ENCODE measurements at places on chromosomes 12 and 14.

DNA sequence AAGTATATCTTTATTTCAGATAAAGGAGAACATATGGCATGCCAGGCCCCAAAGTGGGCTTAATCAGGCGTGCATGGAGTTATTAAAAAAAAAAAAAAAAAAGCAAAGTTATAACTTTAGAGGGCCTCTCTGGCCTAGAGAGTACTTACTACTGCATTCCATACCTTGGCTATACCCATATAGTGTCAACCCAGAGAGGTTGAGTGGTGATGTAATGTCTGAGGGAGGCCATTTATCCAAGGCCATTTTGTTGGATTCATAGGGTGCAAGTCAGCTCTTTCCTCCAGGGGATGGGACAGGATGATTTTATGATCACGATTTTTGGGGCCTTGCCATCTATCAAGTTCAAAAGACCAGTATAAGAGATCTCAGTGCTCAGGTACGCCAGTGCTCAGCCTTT, 66.4 kb downstream of the DCAF5 start:
- no peak for DNase-seq

DNA sequence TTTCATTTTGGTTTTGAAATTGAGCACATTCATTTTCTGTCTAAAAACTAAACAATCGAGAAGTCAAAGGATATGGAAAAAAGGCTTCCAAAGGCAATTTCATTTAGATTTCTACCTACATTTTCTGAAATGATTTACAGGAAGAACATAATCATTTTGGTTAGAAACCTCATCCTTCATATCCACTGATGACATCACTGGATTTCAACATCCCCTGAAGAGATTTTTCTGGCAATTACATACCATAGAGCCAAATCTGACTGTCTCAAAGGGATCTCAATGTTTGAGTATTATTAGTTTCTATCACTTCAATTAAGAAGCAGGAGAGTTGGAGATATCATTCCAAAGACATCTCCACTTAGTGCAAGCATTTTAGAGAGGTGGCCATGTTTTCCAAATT, 137.8 kb downstream of the TTC7B start:
- DNase-seq, result no peak

DNA sequence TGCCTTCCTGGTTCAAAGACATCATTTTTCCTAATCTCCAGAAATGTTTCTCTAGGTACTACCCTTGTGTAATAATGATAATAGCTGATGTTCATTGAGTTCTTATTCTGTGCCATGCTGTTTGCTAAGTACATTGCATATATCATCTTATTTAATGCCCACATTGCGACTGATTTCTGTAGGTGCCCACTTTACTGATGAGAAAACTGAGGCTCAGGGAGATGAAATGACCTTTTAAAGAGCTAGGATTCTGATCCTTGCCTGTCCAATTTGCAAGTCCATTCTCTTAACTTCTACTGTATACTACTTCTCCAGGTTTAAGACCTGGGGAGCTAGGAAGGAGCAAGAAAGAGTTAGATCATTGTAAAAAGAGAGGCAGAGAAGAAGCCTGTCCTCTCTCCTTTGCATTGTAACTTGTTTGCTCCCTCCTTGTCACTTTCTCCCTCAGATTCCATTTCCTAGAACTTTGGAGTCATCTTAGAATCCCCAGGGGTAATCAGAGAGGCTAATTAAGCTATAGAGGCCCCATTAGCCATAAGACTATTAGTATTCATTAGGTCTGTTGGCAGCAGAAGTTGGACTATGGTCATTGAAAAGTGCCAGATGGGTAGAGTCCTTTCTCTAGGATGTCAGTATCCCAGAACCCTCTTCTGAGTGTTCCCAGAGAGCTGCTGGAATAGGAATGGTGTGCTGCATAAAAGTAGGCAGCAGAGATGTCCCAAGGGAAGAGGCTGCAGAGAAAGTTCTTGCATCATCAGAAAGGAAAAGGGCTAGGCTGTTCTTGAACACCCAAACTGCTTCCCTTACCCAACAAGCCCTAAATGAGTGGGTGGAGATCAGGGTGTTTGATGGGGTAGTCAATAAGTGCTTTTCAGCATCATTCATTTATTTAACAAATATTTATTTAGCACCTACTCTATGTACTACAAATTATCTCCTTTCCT, 3.1 kb downstream of the DGKA start:
- DNase-seq, result no peak

DNA sequence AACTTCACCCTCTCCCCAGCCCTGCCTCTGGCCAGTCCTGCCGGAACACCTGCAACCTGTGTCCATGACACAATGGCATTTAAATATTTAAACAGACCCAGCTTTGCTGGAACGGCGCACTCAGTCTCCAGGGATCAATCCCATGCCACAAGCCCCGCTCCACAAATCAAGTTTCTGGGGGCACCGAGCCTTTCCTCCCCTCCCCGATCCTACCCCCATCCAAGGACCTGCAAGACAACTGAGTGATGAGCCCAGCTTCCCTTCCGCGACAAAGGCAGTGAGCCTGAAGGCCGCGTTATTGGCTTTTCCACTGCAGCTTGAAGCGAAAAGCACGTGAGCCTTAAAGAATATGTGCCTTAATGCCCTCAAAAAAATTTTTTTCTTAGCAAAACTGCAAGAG, 185.7 kb downstream of the DPF3 start:
- DNase-seq, result no peak

DNA sequence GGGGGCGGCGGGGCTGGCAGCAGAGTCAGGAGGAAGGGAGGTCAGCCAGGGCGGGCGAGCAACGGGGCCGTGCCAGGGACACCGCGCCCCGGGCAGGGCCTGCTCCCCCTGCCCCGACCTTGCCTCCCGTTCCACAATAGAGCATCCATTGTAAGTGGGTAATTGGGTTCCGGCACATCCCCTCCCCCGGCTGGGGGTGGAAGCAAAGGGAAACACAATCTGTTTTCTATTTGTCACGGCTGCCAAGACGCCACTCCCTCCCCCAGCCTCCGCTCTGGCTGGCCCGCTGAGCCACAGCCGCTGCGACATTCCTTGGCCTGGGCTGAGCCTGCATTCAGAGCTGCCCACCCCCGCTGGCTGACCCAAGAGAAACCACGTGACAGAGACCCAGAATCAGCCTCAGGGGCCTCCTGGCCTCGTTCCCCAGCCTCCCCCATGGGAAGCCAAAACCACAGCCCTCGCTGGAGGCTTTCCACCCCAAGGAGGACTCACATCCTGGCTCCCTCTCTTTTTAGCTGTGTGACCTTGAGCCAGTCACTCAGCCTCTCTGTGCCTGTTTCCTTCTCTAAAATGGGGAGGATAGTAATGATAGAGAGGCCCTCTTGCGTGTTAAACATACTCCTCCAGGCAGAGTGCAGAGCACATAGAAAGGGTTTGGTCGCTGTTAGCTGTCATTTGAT, 117.6 kb downstream of the SCARB1 start:
- DNase-seq, result no peak

DNA sequence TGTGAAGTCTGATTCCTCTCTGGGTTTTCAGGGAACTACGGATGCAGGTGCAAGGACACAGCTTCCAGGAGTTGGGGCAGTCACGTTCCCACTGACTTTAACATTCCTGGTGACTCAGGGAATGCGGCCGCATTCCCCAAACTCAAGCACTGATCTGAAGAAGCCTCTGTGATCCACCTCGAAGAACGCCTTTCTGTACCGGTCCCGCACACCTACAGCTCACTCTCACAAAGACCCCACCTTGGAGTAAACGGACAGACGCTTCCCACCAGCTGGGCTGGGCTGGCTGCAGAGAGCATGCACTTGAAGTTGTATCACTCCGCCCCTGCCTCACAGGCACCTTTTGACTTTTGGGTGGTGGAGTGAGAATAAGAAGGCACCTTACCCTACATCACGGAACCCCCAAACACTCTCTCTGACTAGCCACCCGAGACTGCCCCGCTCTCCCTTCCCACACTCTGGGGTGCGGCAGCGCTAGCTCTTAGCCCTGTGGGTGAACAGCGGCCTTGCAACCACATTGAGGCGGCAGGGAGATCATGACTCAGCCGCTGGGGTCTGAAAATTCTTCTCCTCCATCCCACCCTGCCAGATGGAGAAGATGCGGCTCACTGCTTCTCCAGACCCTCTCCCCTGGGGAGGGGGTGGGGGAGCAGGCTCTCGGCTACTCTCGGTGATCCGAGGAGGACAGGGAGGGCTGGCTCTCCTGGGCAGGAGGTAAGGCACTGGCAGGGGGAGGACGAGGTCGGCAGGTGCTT, 23.7 kb upstream of the HDAC7 start:
- DNase-seq, result no peak

- DNase-seq, result no peak
These were observed 9.0 kb downstream of the TGM1 start for GRCh38 chr14:24253936-24254335.

- DNase-seq, result no peak
These were observed 7.1 kb upstream of the KRT84 start for GRCh38 chr12:52392465-52393007.

GRCh38 chr12:99920353-99920960, 64.3 kb downstream of the ANKS1B start:
- DNase-seq, result no peak

DNA sequence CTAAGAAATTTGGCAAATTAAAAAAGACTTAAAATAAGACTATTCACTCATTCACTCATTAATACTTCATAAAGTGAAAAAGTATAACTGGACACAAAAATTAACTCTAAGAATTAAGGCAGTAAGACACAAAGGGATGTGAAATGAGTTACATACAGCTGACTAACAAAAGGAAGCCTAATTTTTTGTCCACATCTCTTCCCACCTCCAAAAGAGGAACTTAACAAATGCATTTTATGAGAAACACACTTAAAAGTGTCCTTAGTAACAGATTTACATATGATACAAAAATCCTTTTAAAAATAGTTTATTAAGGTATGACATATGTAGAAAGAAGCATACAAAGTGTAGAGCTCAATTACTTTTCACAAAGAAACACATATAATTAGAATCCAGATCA, 88.9 kb downstream of the NUMB start:
- DNase-seq, result no peak

GRCh38 chr12:67921286-67921685, 68.0 kb upstream of the IFNG-AS1 start:
- DNase-seq, result no peak

DNA sequence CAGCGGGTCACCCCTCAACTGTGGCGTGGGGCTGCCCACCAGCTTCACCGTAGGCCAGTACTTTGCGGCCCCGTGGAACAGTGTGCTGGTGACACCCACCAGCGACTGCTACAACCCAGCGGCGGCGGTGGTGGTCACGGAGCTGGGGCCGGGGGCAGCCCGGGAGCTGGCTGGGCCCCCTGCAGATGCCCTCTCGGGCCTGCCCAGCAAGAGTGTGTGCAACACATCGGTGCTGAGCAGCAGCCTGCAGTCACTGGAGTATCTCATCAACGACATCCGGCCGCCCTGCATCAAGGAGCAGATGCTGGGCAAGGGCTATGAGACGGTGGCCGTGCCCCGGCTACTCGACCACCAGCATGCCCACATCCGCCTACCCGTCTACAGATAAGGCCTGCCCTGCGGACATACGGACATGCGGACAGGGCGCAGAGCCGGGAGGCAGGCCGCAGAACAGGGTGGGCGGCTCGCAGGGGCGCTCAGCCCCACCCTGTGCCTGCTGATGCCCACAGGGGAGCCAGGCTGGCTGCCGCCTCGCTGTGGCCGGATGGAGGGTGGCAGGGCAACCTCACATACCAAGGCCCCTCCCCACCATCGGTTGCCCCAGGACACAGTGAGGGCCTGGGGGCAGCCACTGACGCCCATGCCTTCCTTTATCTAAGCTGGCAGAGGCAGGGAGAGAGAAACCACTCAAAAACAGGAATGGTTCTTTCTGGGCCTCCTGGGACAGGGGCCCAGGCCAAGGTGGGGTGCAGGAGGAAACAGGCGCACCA, 55.5 kb downstream of the FAM222A start:
- no peak for DNase-seq

DNA sequence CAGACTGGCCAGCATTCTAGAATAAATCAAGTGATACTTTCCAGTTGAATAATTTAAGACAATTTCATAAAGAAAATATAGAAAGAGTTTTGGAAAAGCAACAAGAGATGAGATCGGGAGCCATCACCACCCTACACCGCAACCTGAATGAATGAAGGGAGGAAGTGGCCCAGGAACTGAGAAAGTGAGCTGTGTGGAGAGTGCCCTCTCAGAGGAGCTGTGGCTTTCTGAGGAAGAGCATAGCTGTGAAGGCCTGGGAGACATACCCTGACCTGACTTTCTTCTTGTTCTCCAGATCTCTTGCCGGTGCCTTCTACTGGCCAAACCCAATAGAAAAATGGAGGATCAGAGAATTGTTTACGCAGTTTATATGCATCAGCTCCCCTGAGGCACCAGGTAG, 79.3 kb upstream of the TSPAN8 start:
- no peak for DNase-seq

DNA sequence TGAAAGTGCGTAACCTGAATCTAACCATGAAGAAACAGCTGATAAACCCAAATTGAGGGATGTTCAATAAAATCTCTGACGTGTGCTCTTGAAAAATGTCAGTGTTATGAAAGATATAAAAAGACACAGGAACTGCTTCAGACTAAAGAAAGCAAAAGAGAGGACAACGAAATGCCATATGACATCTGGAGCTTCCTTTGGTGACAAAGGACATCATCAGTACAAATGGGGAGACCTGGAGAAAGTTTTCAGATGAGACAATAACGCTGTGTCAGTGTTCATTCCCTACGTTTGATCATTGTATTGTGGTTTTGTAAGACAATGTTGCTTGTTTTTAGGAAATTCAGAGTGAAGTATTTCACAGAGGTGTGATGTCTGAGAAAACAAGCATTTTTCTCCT, 125.9 kb upstream of the MAP1LC3B2 start:
- DNase-seq, result no peak

- peak; percentile 67 for DNase-seq
These were observed 110.9 kb downstream of the KSR2 start for GRCh38 chr12:117857632-117858612.

- no peak for DNase-seq
These were observed 3.0 kb downstream of the ATP6V0A2 start for GRCh38 chr12:123715195-123715594.

DNA sequence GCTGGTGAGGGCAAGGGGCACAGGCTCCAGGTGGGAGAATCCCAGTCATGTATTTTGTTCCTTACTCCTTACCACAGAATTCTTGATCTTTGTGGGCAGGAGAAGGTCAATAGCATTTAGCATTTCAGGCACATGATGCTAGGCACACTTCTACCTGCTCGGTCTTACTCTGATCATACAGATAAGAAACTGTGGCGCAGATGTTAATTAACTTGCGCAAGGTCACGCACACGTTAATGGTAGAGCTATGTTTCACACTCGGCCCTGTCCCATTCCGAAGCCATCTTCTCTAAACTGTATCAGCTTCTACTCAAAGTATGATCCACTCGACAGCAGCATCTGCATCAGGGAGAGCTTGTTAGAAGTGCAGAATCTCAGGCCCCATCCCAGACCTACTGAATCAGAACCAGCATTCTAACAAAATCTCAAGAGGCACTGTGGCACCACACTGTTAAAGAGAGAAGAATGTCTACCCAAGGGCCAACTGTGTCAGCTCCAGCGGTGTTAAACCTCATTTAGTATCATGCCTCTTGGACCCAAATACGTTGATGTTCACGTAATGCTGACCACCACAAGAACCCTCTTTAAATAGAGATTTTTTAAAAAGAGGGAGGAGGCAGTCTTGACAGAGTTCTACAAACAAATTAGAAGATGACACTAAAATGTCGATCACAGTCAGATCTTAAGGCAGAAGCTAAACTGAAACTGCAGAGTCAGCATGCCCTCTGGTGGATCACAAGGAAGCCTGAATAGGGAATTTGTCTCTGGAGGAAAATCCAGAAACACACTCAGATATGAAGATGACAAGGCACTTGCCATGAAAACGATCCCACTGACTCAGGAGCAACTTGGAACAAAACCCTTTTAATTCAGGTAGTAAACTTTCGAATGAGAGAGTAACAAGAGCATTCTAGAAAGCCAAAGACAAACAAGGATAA, 7.3 kb downstream of the STXBP6 start:
- DNase-seq, result no peak

All from stimulated activated CD4-positive, alpha-beta T cell treated with anti-CD3 and anti-CD28 coated beads, Interleukin-15, amount 100 ng/mL, for 48 hours (primary cell).